ENCODE measurements at places on chromosomes 7 and 10. TPM values are rescaled to one million over a fixed set of nuclear protein-coding genes. Genes with fewer than 3 reads are reported as not detected.

The CRHR2 gene
- 0.06 TPM for total RNA-seq

The CYP2C19 gene
- 0.40 TPM for total RNA-seq

The IFIT3 gene
- total RNA-seq, result 3.7 TPM

- no peak for DNase-seq
Measured at GRCh38 chr10:111146025-111146640, 69.3 kb downstream of the ADRA2A start.

GRCh38 chr10:125048094-125048864, 106.4 kb downstream of the ZRANB1 start:
- peak; percentile 91 for DNase-seq

GRCh38 chr10:101780187-101780817, 2.9 kb downstream of the NPM3 start:
- no peak for DNase-seq

- DNase-seq, result no peak
Measured at GRCh38 chr7:130222-130572, 62.2 kb upstream of the FAM20C start.

DNA sequence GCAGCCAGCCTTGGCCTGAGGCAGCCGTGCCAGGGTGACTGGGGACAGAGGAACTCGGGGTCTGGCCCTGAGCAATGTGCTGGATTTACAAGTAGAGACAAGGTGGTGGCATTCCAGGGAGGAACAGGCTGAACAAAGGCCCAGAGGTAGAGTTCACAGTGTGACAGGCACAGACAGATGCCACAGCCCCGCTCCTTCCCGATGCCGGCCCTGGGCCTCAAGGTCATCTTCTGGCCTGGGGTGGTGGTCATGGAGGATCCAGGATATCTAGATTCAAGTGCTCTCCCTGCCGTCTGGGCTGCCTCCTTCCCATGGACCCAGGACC, 68.9 kb upstream of the COL13A1 start:
- no peak for DNase-seq

- DNase-seq, result no peak
Measured at GRCh38 chr7:142002179-142002578, 6.5 kb downstream of the MGAM start.

GRCh38 chr10:76234499-76235226, 803.2 kb downstream of the LRMDA start:
- DNase-seq, result no peak

DNA sequence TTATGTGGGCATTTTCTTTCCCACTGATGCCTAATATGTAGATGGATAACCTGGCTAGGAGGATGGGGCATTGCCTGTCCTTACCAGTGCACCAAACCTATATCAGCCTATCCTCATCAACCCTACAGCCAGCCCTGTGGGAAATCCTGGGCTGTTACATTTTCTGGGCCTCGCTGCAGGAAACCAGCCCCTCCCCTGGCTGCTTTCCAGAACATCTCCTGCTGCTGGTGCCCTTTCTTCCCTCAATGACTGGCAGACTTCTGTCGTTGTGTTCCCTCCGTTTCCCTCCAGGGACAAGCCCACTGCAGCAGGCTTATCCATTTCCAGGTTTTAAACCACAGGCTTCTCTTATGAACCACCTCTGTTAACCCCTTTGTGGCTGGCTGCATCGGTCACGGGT, 486.1 kb upstream of the COBL start:
- DNase-seq, result no peak

GRCh38 chr7:44498230-44498954, 7.9 kb upstream of the NUDCD3 start:
- DNase-seq, result no peak

DNA sequence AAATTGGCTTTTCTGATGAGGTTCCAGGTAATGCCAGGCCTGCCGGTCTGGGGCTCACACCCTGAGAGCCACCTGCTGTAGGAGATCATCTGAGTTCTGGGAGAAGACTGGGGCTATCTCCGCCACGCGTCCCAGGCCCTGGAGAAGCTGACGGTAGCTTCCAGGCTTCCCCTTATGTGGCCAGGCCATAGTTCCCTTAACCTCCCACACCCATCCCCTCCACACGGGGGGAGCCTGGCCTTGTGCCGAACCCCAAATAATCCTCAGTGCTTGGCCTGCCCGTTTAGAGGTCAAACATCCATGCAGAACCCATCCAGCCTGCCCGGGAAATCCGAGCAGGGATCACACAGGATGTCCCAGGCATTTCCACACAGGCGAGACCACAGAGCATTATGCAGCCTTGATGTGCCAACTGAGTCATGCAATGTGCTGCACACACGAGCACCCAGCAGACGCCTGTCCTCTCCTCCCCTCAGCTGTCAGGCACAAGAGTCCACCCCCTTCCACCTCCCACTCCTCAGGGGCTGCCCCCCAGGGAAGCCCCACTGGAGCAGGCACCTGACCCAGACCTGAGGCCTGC, 176.2 kb downstream of the PRKAG2 start:
- no peak for DNase-seq

DNA sequence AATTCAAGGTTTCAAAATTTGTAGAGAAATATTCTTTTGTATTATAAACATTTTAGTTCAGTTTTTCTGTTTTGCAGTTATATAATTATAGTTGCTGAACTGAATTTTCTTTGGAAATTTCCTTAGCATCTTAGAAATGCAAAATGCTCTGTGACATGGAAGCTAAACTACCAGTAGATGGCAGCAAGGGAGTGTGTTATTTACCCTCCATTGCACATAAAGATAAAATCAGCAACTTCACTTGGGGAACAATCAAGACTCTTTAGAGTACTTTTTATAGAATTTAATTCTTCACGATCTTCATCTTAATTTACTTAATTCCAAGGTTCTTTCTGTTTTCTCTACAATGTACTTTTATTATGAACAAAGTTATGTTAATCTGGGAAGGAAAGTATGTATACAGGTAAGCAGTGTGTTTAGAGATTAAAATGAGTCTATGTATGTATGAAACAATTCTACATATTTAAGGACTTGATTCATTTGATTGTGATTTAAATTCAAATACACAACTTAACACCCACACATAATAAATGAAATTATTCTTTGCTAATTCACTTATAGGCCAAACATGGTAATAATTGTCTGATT, 404.2 kb downstream of the THSD7A start:
- DNase-seq, result no peak

DNA sequence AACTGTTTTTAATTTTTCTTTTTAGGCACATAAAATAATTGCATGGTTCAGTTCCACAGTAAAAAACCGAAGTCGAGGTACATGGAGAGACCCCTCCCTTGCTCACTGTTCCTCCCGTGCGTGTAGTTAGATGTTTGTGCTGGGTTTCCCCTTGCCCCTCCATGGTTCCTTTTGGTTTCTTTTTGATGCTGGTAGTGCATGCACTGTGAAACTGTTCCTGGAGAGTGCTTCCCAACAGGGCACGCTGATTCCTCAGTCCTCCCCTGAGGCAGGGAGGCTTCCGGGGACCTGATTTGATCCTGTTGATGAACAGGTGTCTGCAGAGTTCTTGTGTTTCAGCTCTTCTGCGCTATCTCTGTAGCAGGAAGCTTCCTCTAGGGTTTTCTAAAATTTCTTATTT, 69.5 kb downstream of the ADCY1 start:
- peak; percentile 6 for DNase-seq

DNA sequence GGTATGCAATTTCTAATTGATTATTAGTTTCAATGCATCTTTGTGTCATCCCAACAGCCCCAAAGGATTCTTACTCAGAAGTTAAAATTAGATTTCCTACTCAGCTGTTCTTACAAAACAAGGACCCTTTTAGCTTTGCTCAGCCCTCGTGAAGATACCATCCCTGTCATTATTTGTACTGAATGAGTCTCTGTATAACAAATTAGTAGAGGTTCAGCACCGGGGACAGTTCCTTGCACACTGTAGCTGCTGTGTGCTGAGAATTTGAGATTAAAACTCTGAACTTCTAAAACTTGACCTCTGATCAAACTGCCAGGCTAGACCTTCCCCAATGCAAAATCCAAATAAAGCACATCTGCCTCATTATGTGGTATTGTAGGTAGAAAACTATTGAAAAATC, 299.1 kb downstream of the LHFPL3 start:
- peak; percentile 17 for DNase-seq

DNA sequence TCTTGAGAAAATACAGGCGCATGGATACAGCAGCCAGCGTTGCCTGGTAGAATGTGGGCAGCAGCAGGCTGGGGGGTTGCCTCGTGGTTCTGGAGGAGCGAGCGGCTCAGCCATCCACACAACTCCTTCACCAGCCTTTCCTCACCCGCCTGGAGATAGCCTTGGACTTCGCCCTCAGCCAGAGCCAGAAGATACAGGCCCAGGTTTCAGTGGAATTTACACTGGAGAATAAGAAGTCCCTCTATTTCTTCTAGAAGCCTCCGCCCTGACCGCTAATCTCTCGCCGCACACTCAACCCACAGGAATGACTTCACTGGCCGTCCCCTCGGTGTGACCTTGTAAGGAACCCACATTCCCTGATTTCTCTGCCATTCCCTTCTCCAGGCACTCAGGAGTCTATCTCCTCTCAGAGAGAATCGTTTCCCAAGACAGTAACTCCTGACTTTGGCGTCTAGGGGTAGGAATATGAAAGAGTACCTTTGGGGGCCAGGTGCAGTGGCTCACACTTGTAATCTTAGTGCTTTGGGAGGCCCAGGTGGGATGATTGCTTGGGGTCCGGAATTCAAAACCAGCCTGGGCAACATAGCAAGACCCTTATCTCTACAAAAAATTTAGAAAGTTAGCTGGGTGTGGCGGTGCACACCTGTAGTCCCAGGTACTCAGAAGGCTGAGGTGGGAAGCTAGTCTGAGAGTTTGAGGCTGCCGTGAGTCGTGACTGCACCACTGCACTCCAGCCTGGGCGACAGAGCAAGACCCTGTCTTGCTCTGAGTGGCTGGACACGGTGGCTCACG, 52.0 kb upstream of the ECHDC3 start:
- DNase-seq, result peak; percentile 46

- no peak for DNase-seq
Measured at GRCh38 chr7:7510794-7511193, 24.9 kb downstream of the COL28A1 start.

DNA sequence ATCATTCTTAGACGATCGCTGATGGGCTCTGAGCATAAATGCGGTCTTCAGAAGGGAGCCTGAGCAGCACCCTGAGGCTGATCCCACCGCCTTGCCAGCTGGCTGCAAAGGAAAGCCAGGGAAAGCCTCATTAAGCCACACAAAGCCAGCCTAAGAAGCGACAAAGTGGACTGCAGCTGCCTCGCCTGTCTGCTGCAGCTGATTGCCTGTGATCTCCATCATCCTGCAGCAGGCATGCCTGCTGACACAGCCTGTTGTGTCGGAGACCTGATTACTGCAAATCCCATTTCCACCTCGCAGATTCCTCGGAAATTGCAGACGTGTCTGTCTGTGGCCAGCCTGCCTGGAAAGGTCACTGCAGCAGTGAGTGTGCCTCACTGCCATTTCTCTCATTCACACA, 1087.0 kb upstream of the AUTS2 start:
- no peak for DNase-seq

DNA sequence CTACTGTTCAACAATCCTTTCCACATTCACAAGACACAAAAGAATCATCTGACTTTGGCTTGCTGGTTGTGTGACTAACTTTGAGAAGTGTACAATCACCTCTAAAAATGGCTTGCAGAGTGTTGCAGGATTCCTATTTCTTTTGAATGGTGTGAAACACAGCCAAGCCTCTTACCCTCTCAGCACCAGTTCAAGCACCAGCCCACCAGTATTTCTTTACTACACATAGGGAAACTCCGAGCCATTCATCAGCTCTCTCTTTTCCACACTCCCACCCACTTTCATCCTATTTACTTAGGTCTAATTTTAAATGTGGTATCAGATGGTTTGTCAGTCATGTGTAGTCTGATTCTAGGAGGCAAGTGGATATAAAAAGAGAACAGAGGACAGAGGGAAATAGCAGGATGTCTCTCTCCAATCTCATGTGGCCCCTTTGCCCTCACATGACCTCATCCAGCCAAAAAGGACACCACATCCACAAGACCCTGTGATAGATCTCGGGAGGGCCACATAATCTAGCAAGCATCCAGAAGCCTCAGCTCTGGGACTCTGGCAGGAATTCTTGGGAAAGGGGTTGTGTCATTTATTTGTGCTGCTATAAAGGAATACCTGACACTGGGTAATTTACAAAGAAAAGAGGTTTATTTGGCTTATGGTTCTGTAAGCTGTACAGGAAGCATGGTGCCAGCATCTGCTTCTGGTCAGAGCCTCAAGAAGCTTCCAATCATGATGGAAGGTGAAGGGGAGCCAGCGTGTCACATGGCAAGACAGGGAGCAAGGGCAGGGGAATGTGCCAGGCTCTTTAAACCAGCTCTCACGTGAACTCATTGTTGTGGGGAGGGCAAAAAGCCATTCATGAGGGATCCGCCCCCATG, 66.8 kb upstream of the NEBL start:
- DNase-seq, result no peak

GRCh38 chr7:41788556-41788955, 85.7 kb upstream of the INHBA start:
- no peak for DNase-seq

DNA sequence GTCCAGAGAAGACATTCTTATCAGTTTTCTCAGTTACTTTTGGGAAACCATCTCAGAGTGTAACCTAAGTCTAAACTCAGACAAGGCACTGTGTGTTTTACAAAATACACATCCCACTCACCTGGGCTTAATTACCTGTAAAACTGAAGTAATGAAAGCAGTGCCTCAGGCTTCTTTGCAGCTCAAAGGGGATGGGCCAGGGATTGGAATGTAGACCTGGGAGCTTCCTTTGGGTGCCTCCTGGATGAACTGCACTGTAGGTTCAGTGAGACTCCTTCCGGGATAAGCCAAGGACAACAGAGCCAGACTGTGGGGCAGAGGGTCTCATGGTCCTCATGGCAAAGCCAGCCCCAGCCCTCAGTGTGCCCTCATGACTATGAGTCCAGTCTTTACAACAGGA, 672.4 kb upstream of the GALNT17 start:
- DNase-seq, result no peak

DNA sequence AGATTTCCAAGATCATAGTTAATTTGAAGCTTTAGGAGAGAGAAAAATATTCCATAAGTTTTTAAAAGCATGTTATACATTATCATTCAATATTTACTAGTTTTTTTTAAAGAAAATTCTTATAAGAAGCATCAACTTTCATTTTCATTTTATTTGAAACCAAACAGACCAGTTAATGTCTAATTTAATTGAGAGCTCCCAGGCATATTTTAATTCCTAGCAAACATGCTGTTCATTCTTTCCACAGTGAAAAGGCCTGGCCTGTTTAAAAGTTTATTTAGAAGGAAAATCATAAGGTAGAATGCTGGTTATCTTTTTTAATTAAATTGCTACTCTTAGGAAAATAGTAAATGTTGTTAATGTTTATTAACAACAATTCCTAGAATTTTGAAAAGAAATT, 324.4 kb downstream of the PCLO start:
- no peak for DNase-seq
